ENCODE measurements at places on chromosomes 3 and 15.

- peak; percentile 83 for DNase-seq
Observed at GRCh38 chr3:9916734-9917680, at the start of gene IL17RC. Gene IL17RC (plus strand): TSS chr3:9917098. CDS start chr3:9917316, 218 bp downstream.

- DNase-seq, result no peak
Observed at GRCh38 chr3:177279118-177279815, 82.0 kb upstream of the TBL1XR1 start.

DNA sequence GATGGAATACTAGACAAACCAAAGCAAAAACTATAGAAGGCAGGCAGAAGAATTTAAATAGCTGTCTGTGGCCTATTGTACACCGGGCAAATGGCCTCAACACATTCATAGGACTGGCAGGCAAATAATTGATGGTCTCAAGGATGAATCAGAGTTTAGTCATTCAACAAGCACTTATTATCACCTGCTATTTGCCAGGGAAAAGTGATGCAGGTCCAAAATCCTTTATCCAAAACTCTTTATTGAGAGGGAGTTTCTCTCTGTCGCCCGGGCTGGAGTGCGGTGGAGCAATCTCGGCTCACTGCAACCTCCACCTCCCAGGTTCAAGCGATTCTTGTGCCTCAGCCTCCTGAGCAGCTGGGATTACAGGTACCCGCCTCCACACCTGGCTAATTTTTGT lies 2.3 kb downstream of the EIF2AK4 start:
- DNase-seq, result no peak

DNA sequence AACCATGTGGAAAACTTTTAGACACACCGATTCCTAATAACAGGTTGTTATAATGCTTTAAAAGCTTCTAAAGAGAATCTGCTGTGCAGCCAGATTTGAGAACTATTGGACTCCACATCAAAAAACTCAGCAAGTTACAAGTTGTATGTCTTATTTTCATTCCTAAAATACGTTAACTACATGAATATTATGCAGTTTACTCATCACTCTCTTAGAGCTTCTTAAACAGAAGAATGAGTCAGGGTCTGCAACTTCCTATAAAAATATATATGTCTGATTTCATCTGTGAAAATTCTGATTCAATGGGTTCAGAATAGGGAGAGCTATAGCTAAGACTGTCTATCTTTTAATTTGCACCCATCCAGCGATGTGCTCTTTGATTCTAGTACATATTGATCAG lies 244.2 kb upstream of the EPHA3 start:
- DNase-seq, result no peak

DNA sequence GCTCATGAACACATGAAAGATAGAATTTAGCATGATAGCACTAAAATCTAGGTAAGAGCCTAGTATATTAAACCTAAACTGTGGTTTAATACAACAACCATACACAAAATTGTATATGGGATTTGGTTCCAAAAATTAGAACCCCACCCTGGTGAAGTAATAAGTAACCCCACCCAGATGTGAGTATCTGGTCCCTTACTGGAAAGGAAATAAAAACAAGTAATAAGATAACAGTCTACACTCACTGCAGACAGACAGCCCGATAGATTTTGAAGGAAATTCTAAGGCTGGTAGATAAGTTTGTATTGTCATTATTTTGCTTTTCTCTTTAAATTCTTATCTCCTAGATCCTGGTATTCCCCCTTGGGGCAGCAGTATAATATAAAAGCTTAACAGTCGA lies 184.9 kb downstream of the ZBTB20 start:
- no peak for DNase-seq

- DNase-seq, result no peak
Observed at GRCh38 chr3:127544803-127545201, 45.7 kb downstream of the TPRA1 start.

DNA sequence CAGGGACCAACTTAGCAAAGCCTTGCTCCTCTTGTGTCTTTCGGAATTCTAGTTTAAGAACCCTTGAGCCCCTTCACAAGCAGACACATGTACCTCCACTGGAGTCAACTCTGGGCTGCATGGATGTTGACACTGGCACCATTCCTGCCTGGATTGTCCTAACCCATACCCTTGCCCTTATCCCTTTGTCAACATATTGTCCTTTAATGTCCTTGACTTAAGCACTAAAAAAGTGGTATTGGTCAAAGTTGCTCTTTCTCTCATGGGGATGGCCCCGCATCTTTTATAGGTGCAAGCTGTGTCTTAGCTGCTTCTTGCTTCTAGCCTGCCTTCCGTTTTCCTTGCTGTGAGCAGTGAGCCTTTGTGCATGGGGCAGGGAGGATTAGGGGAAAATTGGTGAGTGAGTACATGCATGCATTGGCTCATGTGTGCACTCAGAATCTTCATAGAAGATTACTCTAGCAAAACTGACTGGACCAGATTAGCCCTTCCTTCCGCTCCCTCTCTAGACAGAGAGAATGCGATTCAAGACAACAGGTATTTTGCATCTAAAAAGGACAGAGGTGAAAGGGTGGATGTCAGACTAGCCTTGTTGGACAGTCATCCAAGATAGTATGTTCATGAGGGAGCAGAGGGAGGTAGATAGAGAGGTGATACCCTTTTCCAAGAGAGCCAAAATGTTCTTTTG lies 42.4 kb downstream of the TGFBR2 start:
- no peak for DNase-seq

DNA sequence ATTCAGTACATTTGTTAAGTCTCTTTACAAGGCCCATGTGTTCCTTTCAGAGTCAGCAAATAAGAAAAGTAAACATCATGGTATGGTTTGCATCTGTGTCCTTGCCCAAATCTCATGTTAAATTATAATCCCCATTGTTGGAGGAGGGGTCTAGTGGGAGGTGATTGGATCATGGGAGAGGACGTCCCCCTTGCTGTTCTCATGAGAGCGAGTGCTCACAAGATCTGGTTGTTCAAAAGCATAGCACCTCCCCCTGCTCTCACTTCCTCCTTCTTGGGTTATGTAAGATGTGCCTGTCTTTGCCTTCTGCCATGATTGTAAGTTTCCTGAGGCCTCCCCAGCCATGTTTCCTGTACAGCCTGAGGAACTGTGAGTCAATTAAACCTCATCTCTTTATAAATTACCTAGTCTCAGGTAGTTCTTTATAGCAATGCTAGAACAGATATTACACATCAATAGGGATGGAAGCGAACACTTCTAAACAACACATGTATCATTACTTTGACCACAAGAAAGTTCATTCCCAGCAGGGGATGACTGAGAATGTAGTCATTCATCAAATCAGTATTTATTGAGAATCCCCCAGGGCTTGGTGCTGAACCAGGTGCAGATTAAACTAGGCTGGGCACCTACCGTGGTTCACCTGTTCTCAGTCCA lies 4.1 kb downstream of the EFCAB12 start:
- DNase-seq, result no peak

DNA sequence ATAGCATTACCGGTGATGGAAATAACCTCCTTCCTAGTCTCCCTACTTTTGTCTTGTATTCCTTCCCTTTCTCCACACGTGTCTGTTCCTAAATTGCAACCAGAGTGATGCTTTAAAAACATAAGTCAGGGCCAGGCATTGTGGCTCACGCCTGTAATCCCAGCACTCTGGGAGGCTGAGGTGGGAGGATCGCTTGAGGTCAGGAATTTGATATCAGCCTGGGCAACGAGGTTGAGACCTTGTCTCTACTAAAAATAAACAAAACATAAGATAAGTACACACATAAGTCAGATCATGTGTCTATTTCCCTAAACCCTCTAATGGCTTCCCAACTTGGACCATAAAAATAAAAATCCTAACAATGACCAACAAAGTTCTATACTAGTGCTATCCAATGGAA lies 18.4 kb downstream of the ARMC8 start:
- no peak for DNase-seq

GRCh38 chr3:133276594-133276993 lies 123.3 kb upstream of the BFSP2 start:
- no peak for DNase-seq

DNA sequence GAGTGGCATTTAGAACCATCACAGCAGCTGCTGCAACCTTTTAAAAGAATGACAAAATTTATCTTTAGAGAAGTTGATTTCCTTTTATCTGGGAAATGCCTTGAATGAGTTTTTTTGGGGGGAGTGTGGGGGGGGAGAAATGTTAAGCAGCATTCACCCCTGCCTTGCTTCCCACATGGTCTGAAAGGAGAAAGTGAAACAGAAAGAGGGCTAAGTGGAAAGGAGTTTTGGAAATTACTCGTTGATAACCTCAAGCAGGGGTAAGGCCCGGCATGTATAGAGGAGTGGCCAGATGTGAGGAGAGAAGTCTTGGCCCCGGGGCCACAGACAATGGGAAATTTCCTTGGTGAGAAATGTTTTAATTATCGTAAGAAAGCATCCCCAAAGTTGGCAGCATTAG lies 23.5 kb downstream of the B3GALNT1 start:
- DNase-seq, result no peak

- DNase-seq, result no peak
Observed at GRCh38 chr15:101314336-101315125, 19.5 kb upstream of the SNRPA1 start.

DNA sequence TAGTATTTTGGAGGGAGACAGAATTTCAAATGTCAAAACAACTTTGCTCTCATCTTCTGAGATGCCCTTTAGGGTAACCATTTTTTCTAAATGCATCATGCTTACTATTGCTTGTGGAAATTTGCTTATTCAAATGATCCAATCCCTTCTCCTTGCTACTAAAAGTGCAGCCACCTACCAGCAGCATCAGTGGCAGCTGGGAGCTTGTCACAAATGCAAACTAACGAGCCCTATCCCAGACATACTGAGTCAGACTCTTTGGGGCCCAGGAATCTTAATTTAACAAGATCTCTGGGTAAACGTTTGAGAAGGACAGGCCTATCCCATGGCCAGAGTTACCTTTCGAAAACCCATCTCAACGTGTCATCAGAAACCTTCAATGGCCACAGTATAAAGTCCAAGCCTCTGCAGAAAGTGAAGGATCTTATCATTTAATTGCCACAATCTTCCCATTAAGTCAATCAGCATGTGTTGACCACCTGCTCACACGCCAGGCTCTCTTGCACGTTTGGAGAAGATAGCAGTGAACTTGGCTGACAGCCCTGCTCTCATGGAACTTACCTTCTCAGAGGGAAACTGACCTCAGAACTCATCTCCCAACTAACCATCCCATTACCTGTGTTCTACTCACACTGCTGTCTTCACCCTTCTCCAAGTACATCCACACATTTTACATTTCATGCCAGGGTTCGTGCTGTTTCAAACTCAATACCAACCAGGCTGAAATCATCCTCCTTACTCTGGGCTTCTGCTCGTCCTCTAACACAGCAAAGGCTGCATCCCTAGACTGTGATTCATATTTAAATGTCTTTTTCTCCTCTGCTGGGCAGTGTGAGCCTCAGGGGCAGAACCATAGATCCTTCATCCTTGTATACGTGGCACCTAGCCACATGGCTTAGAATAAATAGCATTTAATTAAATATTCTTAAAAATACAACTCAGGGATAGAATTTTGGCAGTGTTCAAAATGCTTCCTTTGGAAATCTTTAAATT lies 24.8 kb upstream of the VGLL4 start:
- DNase-seq, result no peak

DNA sequence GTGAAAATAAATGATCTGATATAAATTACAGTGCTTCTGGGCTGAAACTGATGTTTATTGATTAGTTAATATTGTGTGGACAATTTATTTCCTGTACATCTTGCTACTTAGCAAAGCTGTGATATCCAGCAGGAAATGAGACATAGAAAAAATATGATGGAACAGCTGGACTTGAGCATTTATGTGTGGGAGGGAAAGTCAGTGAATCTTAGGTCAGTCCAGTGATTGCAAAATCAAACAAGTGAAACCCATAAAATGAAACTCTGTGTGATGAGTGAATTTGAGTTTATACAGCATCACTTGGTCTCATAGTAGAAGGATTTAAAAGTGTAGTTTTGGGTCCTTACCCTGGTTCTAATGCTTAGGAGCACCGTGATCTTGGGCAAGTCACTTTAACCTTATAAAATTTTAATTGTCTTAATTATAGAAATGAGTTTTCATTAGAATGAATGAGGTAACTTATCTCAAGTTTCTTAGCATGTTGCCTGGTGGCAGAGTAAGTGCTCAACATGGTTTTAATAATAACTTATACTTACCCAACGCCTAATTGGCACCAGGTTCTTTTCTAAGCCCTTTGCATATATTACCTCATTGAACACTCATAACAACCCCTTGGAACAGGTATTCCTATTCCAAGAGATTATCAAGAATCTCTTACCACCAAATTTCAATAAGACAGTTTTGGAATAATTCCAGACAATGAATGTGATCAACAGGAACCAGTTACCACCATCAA lies 194.6 kb downstream of the ADAMTSL3 start:
- no peak for DNase-seq

- DNase-seq, result no peak
Observed at GRCh38 chr15:83943849-83944404, 290.0 kb downstream of the ADAMTSL3 start.

GRCh38 chr15:78012643-78013077 lies 64.9 kb downstream of the TBC1D2B start:
- DNase-seq, result no peak

DNA sequence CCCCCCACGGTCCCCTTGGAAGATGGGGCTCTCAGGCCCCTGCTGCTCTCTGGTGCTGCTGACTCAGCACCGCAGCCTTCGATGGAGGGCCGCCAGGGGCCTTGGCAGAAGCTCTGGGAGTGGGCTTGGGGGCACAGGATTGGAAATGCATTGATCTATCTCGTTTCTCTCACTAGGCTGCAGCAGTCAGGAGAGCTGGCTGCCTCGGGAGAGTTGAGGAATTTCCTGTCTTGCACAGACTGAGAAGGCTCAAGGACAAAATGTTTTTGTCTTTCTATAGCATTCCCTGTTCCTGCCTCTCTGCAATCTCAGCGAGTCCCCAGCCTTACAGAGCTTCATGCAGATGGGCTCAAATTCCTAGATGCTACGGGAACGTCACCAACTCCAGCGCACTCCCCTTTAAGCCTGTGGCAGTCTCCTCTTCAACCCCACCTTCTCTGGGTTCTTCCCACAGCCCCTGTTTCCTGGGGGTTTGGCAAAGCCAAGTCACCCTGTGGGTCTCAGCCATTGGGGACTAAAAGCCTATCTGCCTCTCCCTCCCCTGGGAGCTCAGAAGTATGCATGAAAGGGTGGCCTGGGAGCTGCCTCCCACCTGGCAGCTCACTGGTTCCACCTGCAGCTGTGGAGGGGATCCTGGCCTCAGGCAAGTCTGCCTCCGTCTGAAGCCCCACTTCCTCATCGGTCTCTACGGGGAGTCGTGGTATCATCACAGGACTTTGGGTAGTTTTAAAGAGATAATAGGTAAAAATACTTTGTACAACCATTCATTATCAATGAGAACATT lies 127.4 kb upstream of the HACD2 start:
- no peak for DNase-seq

DNA sequence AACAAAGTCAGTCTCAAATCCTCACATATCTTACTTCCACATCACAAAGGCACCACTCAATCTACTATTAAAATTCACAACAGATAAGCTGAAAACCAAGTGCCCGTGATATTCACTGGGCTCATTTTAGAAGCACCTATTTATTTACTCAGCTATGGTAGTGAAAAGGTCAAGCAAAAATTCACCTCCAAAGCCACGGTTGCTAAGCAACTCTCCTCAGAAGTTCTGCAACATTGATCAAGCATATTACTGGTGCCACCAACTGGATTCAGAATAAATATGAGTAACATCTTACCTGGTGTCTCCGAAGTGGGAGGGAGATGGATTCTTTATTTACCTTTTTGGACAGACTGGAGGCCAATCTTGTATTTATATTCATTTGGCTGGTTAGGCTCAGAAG lies 714.8 kb downstream of the FHIT start:
- no peak for DNase-seq
